ENCODE measurements at places on chromosomes 3 and 15.

GRCh38 chr15:75648156-75649000 is 666 bp downstream of the SNX33 start:
- DNase-seq = peak; percentile 87

- DNase-seq = no peak
Observed at GRCh38 chr3:135532021-135532420, 433.5 kb upstream of the PPP2R3A start.

DNA sequence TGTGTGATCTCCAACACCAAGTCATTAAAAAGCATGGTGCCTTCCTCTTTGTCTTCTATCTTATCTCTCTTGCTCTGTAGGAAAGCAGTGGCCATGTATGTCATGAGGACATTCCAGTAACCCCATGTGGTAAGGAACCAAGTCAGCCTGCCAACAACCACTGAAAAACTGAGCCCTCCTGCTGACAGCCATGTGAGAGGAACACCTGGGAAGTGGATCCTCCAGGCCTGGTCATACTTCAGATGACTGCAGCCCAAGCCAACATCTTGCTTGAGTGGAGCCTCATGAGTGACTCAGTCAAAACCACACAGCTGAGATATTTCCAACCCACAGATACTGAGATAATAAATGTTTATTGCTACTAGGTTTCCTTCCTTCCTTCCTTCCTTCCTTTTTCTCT is 597.3 kb downstream of the ZIC1 start:
- no peak for DNase-seq

GRCh38 chr3:80663426-80663825 is 895.6 kb upstream of the ROBO1 start:
- DNase-seq = no peak

GRCh38 chr3:121152573-121152972 is 244.6 kb downstream of the STXBP5L start:
- DNase-seq = no peak

DNA sequence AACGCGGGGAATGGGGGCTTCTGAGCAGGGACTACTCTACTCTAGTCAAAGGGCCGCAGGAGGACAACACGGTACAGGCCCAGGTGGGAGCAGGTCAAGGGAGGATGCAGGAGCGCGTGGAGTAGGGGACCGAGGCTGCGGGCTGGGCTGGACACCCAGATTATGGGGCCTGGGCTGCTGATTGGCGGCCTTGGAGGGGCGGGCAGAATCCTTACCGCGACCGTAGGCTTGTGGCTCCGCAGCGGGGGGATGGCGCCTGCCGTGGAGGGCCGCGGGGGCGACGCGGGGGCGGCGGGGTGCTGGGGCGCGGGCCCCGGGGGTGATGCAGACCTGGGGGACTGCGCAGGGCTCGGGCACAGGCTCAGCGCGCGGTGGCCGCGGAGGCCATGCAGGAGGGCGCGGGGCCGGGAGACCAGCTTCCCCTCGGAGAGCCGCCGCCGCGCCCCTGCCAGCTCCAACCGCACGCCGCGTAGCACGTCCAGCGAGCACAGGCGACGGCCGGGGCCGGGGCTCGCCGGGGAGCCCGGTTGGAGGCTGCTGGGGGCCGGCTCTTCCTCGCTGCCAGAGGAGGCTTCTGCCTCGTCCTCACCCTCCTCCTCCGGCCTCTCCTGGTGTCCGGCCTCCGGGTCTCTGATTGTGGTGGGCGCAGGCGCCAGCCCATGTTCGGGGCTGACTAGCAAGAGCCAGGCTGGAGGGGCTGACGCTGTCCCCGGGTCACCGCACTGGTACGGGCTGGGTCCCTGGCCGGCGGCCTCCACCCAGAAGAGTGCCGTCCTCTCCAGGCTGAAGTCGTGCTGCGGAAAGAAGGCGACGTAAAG is 12.9 kb downstream of the UBAP1L start:
- DNase-seq = no peak

DNA sequence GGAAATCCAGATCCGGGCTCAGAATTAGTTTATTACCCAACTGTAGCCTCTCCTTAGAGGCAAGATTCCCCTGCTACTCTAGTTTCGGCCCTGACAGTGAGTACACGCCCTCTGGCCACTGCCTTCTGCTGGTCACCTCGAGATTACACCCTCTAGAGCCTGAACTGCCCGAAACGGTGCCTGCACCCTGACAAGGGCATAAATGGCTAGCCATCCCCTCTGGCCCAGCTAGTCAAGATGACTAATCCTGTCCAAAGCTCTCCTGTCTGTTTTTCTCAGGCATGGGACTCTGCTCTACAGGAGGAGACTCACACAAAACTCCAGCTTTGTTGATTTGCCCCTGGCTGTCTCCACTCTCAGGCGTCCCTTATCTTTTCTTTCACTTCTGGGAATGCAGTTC is 150.5 kb upstream of the UBE2E2 start:
- DNase-seq = no peak

DNA sequence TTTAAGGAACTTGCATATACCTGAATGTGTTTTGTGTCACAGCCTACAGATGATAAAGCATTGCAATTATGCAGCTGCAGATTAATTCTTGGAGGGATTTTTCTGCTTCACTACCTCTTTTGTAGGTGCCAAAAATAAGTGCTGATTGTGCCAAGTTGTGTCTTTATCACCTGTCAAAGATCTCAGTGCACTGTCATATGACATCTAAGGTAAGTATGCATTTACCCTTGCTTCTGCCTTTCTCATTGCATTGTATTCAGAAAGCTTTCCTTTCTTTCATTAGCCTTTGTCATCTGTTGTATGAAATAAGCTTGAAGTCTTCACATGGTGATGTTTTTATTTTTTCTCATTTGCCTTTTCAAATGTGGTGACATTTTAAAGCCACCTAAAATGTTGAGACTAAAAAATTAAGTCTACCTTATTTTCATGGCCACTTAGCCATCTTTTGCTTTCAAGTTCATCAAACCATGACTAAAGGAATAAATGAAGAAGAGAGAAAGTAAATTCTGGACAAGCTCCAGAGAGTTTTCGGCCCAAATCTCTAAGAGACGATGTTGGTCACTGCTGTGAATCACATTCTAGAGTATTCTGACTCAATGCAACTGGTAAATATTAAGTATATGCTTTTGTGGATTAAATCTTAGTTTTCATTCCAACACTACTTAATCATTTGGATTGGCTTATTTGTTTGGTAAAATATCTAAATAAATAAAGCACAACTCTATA is 381.8 kb upstream of the EPHA3 start:
- no peak for DNase-seq

DNA sequence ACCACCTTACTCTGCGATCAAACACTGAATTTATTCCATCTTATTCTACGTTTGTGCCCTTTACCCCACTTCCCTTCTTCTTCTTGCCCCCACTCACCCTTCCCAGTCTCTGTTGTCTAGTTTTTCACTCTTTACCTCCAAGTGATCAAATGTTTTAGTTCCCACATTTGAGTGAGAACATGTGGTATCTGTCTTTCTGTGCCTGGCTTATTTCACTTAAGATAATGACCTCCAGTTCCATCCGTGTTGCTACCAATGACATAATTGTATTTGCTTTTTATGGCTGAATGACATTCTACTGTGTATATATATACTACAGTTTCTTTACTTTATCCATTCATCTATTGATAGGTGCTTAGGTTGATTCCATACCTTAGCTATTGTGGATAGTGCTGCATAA is 78.8 kb downstream of the PDCD6IP start:
- no peak for DNase-seq

DNA sequence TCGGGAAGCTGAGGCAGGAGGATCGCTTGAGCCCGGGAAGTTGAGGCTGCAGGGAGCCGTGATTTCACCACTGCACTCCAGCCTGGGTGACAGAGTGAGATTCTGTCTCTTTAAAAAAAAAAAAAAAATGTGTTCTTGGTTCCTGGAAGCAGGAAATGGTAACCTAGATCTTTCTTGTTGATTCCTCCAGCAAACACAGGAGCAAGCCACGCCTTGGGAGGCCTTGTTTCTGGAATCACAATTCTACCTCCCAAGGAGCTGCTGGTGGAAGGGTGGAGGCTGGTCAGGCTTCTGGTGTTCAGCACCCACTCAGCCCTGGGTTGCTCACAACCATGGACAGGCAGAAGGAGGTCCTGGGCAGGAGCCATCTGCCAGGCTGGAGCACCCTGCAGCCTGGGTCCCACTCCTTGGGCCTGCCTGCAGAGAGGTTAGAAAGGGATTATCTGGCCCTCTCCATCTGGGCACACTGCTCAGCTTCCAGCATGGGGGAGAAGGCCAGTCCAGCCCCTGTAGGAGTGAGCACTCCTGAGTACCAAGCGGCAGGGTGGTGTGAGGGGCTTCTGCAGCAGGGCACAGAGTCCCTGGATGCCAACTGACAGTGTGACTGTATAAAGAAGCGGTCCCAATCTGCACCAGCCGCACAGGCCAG is 65.6 kb downstream of the ABTB1 start:
- peak; percentile 70 for DNase-seq

Measured in posterior vena cava (tissue), 2 donors.